ENCODE measurements at places on chromosomes 12 and 14.

DNA sequence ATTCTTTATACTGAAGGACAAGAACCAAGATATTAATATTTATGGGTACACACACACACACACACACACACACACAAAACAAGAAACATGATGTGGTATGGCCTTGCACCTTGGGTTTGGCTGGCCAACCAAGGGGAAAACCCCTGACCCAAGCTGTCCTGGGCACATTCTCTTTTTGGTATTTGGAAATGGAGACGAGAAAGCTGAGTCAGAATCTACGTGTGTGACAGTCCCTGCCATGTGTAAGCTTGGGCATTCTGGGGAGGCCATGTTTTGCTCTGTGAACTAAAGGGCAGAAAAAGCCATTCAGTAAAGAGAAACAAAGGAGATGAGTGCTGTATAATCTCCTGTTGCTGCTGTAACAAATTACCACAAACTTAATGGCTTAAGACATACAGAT is 35.6 kb downstream of the PTGER2 start:
- DNase-seq: no peak

DNA sequence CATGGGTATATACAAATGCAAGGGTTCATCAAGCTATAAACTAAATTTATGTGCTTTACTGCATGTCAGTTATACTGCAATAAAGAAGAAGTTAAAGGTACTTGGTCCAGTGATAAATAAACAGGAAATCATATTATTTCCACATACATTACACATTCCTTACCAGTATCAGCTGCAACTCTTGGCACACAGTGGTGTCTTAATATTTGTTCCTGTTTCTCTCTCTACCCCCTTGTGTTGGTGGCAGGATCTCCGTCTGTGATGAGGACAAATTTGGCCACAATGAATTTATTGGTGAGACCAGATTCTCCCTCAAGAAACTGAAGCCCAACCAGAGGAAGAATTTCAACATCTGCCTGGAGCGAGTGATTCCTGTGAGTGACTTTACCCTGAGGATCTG is 19.2 kb upstream of the OAS1 start:
- no peak for DNase-seq

GRCh38 chr12:3117591-3118015 is 40.4 kb downstream of the TSPAN9 start:
- DNase-seq: no peak

GRCh38 chr12:111249018-111249370 is 119.9 kb downstream of the PHETA1 start:
- DNase-seq: no peak

Measured in stimulated activated CD4-positive, alpha-beta T cell treated with anti-CD3 and anti-CD28 coated beads, Interleukin-4, amount 100 ng/mL, for 1 hour (primary cell).